ENCODE measurements at places on chromosomes 1 and 21. TPM values are rescaled to one million over a fixed set of nuclear protein-coding genes. Genes with fewer than 3 reads are reported as not detected.

The ITGB2 gene
- total RNA-seq: 24.1 TPM

The TSPEAR gene
- total RNA-seq: not detected

The CLDN17 gene
- not detected for total RNA-seq

The CDC73 gene
- total RNA-seq: 60.9 TPM

The THEM5 gene
- not detected for total RNA-seq

The OTUD3 gene
- total RNA-seq: 17.0 TPM

The FMOD gene
- 137 TPM for total RNA-seq

The PTPRF gene
- 169 TPM for total RNA-seq

The FMN2 gene
- 30.8 TPM for total RNA-seq

The FABP3 gene
- total RNA-seq: 27.0 TPM

The PPFIA4 gene
- total RNA-seq: 15.8 TPM

The AQP10 gene
- total RNA-seq: not detected

The CCDC27 gene
- not detected for total RNA-seq

The SOX13 gene
- total RNA-seq: 9.1 TPM

The SERBP1 gene
- total RNA-seq: 293 TPM

The DNAI4 gene
- total RNA-seq: 18.5 TPM

The RXFP4 gene
- not detected for total RNA-seq

The HES2 gene
- total RNA-seq: 1.2 TPM

The VWA5B1 gene
- 1.1 TPM for total RNA-seq

The S100A5 gene
- total RNA-seq: not detected

The TMEM81 gene
- 2.9 TPM for total RNA-seq

The ANGPTL1 gene
- total RNA-seq: 62.8 TPM

The APCS gene
- total RNA-seq: not detected

The TEX38 gene
- total RNA-seq: not detected

The RAB13 gene
- total RNA-seq: 26.3 TPM

The SRP9 gene
- total RNA-seq: 461 TPM

The OPRD1 gene
- 5.2 TPM for total RNA-seq

The CCDC18 gene
- total RNA-seq: 15.0 TPM

The OR2T2 gene
- total RNA-seq: not detected

The CFAP107 gene
- total RNA-seq: not detected

The FAM76A gene
- total RNA-seq: 17.7 TPM

The FCAMR gene
- total RNA-seq: not detected

The CCDC181 gene
- 57.0 TPM for total RNA-seq

The IL24 gene
- total RNA-seq: not detected

The ERICH3 gene
- total RNA-seq: 3.4 TPM

The LRRC3 gene
- total RNA-seq: 3.4 TPM

The JMJD4 gene
- total RNA-seq: 19.7 TPM

The NKAIN1 gene
- 12.1 TPM for total RNA-seq

The OR6K3 gene
- not detected for total RNA-seq

The LRRC39 gene
- total RNA-seq: 68.0 TPM

The CTH gene
- 7.2 TPM for total RNA-seq
